ENCODE measurements at places on chromosomes 12 and 14.

DNA sequence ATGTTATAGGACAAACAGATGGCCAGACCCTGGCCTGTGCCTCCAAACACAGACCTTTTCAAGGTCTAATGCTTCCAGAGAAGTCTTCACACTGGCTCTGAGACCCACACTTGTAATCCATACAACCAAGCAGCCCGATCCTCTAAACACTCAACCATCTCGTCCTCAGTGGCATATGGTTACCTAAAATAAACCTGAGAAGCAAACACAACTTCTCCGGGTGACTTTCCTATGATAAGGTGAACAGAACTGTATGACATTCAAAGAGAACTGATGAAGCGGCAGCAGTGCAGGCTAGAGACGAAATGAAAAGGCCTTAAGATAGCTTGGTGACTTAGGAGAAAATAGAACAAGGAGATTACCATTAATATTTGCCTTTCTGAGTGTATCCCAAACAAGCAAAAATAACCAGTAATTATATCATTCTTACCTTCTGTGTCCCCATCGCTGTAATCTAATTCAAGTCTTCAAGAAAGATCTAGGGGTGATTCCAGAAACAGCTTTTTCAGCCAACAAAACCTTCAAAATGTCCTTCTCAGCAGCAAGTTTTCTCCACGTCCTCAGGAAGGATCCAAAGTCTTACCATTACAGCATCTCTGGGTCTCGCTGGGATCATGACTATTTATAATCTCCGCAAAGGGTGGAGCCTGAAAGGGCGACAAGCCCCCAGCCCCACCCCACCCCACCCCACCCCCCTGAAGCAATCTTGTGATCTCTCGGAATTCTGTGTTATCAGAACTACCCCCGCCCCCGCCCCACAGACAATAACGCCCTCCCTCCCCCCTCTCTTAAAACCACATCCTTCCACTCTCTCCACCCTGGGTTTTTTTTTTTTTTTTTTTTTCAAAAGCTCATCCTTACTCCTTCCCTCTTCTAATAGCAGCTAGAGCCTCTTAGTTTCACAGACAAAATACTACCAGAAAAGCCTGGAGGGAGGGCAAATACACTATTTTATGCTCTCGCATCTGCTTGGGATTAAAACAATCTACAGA lies at the start of gene SLC2A3:
SLC2A3 (minus strand) TSS at position 598 of the 992 bp plus-strand sequence; CDS start at position 445, 153 bp downstream.
- DNase-seq: peak; percentile 81
- no peak within 1 kb of the TSS for H3K4me3 ChIP-seq
- no peak within 1 kb of the TSS for H3K27ac ChIP-seq

DNA sequence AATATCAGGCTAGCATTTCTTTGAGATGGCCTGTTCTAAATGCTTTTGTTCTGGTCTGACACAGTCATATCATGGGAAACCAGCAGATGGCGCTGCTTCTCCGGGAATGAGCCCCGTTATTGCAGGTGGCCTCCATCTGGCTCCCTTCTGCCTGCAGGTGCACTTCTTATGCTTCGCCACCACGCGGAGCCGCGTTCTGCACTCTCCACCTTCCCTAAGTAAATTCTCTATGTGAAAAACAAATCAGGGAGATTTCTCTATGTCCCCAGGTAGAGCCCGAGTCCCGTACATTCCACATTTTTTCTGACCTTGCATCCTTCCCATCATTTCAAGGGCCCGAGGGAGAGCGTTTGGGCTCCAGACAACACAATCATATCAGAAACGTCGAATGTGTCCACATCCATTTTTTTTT lies 26.2 kb downstream of the GLRX5 start:
- H3K36me3 ChIP-seq: no peaks in the 10 kb centered on the region
- H3K27ac ChIP-seq: no peak overlapping the region
- no peak overlapping the region for H3K4me3 ChIP-seq
- H3K4me1 ChIP-seq: peaks cover 3% of the 10 kb centered on the region

GRCh38 chr14:72904840-72905561 lies 11.1 kb upstream of the DPF3 start:
- H3K4me1 ChIP-seq: no peaks in the 10 kb centered on the region
- no peak overlapping the region for H3K4me3 ChIP-seq
- peaks cover 10% of the 10 kb centered on the region for H3K27me3 ChIP-seq
- DNase-seq: peak; percentile 42
- H3K27ac ChIP-seq: no peak overlapping the region
- no peaks in the 10 kb centered on the region for H3K36me3 ChIP-seq

DNA sequence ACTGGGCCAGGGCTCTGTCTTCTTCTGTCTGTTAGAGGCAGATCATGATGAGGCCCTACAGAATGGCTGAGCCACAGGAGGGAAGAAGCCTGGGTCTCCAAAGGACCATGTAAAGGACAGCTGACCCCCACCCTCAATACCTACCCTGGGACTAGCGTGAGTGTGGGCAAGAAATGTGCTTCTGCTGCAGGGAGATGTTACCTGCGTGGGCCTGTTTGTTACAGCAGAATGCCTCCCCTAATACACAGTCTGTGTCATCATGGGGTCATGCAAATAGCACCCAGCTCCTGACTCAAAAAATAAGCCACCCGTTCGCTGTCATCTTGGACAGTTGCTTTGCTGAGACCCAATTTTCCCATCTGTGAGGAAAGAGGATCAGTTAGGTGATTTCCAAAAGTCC lies 90.6 kb downstream of the CALM1 start:
- H3K27me3 ChIP-seq: no peaks in the 10 kb centered on the region
- no peaks in the 10 kb centered on the region for H3K36me3 ChIP-seq
- H3K4me1 ChIP-seq: peaks cover 8% of the 10 kb centered on the region
- no peak overlapping the region for H3K27ac ChIP-seq
- no peak overlapping the region for H3K4me3 ChIP-seq
- no peak for DNase-seq

DNA sequence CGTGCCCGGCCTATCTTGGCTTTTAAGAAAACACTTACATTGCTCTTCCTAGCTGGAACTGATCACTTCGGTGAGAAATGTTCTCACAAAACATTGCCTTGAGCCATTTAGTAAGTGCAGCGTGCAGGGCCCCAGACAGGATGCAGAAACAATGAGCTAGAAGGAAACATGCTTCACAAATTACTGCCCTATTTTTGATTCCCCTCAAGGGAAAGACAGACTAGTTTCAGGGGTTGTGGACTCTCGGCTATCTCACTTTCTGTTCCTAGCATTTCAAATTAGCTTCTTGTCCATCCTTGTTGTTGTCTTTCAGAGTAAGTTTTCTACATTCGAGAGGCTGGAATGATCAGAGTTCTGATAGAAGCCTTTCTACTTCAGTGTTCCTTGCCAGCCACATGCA lies 21.6 kb downstream of the TGFB3 start:
- no peaks in the 10 kb centered on the region for H3K4me1 ChIP-seq
- no peak for DNase-seq
- H3K27me3 ChIP-seq: no peaks in the 10 kb centered on the region
- H3K36me3 ChIP-seq: peaks cover 5% of the 10 kb centered on the region
- no peak overlapping the region for H3K4me3 ChIP-seq

DNA sequence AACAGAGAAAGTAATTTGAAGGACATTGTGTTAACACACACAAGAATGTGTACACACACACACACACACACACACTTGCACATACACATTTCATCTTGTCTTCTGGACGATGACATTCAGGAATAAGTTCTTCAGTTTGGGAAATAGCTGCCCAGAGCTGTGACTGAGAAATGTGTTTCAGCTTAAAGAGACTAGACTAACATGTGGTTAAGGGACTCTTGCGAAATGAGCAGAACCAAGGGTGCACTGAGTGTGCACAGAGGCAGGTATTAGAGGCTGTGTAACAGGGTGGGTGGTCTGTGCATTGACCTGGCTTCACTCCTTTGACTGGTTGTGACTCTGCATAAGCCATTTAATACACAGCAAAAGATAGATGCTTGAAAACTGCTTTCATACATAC lies 29.4 kb upstream of the KCNA5 start:
- H3K36me3 ChIP-seq: no peaks in the 10 kb centered on the region
- no peak for DNase-seq
- H3K4me1 ChIP-seq: no peaks in the 10 kb centered on the region
- H3K27me3 ChIP-seq: peaks cover 4% of the 10 kb centered on the region
- no peak overlapping the region for H3K27ac ChIP-seq

DNA sequence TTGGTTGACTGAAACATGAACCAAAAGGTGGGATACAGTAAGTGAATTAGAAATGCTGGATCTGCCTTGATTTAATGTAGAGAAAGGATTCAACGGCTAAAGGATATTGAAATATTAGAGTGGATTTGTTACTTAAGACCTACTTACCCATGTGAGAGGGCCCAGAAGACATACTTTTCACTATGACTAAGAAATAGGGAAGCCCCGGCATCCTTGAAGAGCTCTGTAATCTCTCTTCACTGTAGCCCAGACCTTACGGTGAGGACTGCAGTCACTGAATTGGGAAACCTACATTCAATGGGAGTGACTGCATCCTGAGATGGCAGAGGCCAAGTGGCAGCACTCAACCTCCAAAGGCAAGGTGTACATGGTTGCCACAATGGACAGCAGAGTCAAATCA lies 52.5 kb downstream of the KANSL2 start:
- no peaks in the 10 kb centered on the region for H3K4me1 ChIP-seq
- H3K36me3 ChIP-seq: no peaks in the 10 kb centered on the region
- no peak overlapping the region for H3K4me3 ChIP-seq
- peaks cover 18% of the 10 kb centered on the region for H3K27me3 ChIP-seq

DNA sequence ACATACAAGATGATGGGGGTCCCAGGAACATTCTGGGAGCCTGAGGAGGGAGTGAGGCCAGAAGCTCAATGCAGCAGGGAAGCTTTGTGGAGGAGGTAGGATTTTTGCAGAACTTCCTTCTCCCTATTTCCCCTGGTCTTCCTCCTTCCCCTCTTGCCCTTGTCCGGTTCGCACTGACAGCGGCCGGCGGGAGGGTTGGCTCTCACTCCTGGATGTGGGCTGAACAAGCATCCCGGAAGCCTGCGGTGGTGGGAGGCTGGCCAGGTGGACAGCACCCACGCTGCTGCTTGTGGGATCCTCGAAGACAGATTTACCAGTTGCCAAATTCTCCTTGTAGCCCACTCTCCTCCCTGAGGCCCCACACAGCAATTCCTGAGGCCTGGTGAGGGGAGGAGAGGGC lies 112.2 kb downstream of the KCNA5 start:
- DNase-seq: no peak
- H3K27ac ChIP-seq: no peak overlapping the region

DNA sequence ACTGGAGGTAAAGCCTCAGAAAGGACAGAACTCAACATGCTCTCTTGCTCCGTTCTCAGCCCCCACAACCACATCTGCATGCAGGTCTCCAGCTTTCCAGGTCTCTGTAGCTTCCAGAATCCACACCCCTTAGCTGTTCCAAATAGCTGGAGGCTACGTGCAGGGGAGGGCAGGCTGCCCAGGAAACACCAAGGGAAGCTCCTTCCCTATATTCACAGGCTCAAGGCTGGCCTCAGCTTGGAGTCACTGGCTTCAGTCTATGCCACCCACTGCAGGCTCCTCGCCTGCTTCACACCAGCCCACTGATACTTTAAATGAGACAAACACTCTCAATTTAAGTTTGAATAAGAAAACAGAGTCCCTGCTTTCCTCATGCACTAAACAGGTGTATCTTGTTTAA lies 73.3 kb downstream of the ASCL4 start:
- no peaks in the 10 kb centered on the region for H3K36me3 ChIP-seq
- peaks cover 3% of the 10 kb centered on the region for H3K4me1 ChIP-seq
- no peak for DNase-seq
- peaks cover 61% of the 10 kb centered on the region for H3K27me3 ChIP-seq
- no peak overlapping the region for H3K4me3 ChIP-seq

GRCh38 chr12:94566345-94566744 lies 84.0 kb downstream of the TMCC3 start:
- H3K27me3 ChIP-seq: peaks cover 17% of the 10 kb centered on the region
- H3K4me1 ChIP-seq: peaks cover 3% of the 10 kb centered on the region
- H3K36me3 ChIP-seq: peaks cover 1% of the 10 kb centered on the region
- H3K4me3 ChIP-seq: no peak overlapping the region
- no peak overlapping the region for H3K27ac ChIP-seq

- H3K36me3 ChIP-seq: peaks cover 15% of the 10 kb centered on the region
- H3K4me3 ChIP-seq: no peak overlapping the region
- H3K4me1 ChIP-seq: peaks cover 26% of the 10 kb centered on the region
- no peak for DNase-seq
- H3K27me3 ChIP-seq: no peaks in the 10 kb centered on the region
Observed at GRCh38 chr12:92543840-92544239, 158.9 kb upstream of the PLEKHG7 start.

DNA sequence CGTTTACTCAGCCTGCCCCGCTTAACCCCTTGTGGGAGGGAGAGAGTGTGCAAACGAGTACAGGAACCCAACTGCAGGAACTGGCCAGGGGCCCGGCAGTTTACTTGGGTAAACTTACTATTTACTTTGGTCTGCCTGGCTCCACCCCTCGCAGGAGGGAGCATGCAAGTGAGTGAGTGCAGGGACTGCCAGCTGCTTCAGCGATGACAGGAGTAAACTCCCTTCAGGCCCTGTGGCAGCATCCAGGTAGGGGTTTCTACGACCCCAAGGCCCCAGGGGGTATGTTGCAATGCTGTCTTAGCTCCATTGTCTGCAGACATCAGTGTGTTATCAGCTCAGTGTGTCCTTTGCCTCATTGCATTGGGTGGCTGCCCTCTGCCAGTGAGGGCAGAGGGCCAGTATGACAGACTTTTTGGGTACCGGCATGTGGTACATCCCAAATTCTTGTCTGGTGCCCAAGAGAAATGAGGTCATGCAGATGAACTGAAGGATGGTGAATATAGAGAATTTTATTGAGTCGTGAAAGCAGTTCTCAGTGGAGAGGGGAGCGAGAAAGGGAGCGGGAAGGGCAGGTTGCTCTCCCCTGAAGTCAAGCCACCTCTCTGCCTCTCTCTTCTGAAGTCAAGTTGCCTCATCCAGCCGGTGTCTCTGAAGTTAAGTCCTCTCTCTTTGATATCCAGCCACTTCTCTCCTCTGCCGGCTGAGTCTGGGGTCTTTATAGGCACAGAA lies 181.8 kb downstream of the FUT8 start:
- H3K36me3 ChIP-seq: peaks cover 21% of the 10 kb centered on the region
- peaks cover 3% of the 10 kb centered on the region for H3K4me1 ChIP-seq
- no peaks in the 10 kb centered on the region for H3K27me3 ChIP-seq
- no peak overlapping the region for H3K27ac ChIP-seq
- no peak overlapping the region for H3K4me3 ChIP-seq

DNA sequence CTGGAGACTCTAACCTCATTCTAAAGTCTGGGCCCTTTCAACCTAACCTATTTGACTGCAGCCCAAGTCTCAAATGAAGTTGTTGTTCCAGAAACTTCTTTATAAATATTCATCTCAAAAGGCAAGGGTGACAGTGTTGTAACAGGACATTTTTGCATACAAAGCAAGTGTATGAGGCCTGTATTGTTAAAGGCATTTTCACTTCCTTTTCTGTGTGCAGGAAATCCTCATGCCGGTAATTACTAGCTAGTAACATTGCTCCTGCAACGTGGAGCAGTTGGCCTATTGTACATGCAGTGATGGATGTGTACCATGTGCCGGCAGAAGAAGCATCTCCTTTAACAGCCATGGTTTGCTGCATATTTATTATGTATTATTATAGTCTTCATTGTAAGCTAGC lies 156.5 kb upstream of the RMST start:
- DNase-seq: no peak
- no peak overlapping the region for H3K27ac ChIP-seq
- H3K27me3 ChIP-seq: peaks cover 11% of the 10 kb centered on the region
- no peak overlapping the region for H3K4me3 ChIP-seq
- H3K4me1 ChIP-seq: no peaks in the 10 kb centered on the region

DNA sequence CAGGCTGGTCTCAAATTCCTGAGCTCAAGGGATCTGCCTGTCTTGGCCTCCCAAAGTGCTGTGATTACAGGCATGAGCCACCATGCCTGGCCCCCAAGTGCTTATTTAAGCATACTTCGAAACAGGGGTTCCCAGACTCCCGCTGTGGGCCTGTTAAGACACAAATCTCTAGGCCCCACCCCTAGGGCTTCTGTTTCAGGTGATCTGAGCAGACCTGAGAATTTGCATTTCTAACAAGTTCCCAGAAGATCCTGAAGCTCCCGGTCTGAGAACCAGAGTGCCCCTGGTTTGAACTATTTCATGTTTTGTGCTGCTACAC lies 25.0 kb downstream of the GCH1 start:
- H3K27ac ChIP-seq: no peak overlapping the region
- H3K36me3 ChIP-seq: peaks cover 20% of the 10 kb centered on the region
- no peak overlapping the region for H3K4me3 ChIP-seq
- peaks cover 35% of the 10 kb centered on the region for H3K4me1 ChIP-seq
